Endodermal cell (in vitro differentiated cells): ENCODE measurements at places on chromosomes 5 and 9.

DNA sequence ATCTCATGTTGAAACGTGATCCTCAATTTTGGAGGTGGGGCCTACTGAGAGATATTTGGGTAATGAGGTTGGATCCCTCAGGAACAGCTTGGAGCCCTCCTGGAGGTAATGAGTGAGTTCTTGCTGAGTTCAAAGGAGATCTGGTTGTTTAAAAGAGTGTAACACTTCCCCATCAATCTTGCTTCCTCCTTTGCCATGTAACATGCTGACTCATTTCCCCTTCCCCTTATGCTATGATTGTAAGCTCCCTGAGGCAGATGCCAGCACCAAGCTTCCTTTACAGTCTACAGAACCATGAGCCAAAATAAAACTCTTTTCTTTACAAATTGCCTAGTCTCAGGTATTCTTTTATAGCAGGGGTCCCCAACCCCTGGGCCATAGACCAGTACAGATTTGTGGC, 352.3 kb downstream of the SLCO4C1 start:
- no peak for DNase-seq

- DNase-seq: no peak
Measured at GRCh38 chr5:78416677-78417425, 56.4 kb downstream of the SCAMP1 start.

DNA sequence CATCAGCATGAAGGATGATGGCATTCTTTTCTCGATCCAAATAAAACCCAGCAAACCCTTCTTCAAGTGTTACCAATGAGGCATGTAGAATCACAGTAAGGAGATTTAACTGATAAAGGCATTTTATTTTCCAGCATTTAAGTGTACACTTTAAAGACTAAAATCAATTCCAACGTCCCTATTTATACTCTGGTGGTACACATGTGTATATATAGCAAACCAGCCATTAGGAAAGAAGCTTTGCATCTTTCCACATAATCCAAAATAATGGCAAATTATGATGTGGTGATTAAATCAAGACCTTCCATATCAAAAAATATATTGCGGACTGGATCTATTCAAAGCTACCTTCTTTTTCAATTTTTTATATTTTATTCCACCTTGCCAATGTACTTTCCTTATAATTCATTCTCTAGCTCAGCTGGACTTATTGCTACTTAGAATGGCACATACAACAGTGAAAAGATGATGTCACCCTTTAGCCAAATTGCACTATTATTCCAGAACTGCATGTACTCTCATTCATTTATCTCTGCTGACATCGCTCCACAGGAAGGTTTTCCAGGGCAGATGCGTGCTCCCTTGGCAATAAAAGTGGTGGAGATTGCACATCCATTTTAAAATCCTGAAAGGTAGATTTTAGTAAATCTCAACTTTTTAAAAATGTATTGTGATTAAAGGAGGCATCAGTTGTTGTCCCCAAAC, 63.3 kb upstream of the SLC30A5 start:
- no peak for DNase-seq

DNA sequence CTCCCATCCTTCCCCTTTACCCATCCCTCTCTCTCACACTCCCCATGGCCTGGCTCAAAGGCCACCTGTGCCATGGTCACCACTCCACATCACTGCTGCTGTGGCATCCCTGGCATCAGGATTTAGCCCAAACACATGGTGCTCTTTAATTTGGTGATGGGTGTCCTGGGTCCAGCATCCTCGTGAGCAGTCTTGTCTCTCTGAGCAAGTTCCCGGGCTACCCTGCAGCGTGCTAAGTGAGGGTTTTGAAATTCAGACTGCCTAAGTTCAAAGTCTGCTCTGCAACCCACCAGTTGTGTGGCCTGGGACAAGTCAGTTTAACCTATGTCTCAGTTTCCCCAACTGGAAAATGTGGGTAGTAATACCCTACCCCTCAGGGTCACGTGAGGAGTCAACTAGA, 39.9 kb downstream of the WHRN start:
- DNase-seq: no peak

- DNase-seq: no peak
Measured at GRCh38 chr5:96503501-96504236, 70.6 kb upstream of the PCSK1 start.

- no peak for DNase-seq
Measured at GRCh38 chr9:99497641-99498040, 275.6 kb downstream of the SEC61B start.
